ENCODE measurements at places on chromosomes 3 and 15.

- DNase-seq, result no peak
Observed at GRCh38 chr15:82855286-82856100, 46.1 kb downstream of the WHAMM start.

DNA sequence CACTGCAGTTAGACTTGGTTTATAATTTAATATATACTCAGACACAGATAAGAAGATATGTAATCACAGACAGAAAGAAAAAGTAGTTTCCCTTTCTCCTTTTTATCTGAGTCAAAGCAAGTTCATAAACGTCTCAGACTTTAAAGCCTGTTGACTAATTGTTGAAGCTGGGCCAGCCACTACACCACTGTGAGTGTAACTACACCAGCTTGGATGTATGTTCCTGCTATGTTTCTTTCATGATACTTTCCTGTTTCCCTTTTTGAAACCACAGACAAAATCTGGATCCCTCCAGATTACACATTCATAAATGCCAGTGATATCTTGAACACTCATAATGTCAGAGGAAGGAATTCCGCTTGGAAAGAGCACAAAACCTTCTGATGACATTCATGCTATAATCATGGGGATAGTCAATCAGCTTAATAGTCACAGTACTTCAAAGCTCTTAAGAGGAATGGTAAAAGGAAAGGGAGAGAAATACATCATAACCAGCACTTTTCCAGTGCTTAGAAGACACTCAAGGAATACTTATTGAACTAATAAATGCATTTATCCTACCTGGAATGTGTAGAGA is 32.0 kb downstream of the KCNMB2 start:
- no peak for DNase-seq

DNA sequence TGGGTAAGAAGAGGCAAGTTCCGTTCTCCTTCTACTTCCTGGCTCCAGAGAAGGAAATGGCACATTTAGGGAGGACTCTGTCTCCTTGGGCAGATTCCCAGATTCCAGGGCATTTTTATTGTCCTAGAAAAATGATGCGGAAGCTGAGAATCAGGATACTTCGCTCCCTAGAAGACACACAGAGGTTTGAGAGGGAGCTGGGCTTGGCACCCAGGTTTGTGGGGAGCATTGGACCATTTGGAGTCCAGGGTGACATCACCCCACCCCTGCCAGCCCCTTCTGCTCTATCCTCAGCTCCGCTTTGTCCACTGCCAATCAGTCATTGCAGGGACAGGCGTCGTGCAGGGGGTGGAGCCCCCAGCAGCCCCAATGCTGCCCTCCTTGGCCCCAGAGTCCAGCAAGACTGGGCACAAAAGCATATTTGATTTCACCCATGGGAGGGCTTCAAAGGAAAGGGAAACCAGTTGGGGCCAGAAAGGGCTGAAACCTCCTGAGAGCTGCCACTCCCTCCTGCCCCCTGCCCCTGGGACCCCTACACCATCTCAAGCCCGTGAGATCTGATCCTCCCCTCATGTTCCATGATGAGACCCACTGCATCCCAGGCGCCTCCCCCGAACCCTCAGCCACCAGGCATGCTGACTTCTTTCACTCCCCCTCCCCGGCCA is 129.8 kb upstream of the MEF2A start:
- no peak for DNase-seq

DNA sequence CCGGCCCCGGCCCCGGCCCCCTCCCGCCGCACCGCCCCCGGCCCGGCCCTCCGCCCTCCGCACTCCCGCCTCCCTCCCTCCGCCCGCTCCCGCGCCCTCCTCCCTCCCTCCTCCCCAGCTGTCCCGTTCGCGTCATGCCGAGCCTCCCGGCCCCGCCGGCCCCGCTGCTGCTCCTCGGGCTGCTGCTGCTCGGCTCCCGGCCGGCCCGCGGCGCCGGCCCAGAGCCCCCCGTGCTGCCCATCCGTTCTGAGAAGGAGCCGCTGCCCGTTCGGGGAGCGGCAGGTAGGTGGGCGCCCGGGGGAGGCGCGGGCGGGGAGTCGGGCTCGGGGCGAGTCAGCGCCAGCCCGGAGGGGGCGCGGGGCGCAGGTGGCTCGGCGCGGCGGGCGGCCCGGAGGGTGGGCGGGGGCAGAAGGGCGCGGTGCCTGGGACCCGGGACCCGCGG is 352 bp downstream of the CHRD start:
- DNase-seq, result peak; percentile 46

- no peak for DNase-seq
Observed at GRCh38 chr3:83559082-83559481, 1399.7 kb upstream of the CADM2 start.

GRCh38 chr3:133464573-133464972 is 64.7 kb downstream of the BFSP2 start:
- DNase-seq, result no peak

DNA sequence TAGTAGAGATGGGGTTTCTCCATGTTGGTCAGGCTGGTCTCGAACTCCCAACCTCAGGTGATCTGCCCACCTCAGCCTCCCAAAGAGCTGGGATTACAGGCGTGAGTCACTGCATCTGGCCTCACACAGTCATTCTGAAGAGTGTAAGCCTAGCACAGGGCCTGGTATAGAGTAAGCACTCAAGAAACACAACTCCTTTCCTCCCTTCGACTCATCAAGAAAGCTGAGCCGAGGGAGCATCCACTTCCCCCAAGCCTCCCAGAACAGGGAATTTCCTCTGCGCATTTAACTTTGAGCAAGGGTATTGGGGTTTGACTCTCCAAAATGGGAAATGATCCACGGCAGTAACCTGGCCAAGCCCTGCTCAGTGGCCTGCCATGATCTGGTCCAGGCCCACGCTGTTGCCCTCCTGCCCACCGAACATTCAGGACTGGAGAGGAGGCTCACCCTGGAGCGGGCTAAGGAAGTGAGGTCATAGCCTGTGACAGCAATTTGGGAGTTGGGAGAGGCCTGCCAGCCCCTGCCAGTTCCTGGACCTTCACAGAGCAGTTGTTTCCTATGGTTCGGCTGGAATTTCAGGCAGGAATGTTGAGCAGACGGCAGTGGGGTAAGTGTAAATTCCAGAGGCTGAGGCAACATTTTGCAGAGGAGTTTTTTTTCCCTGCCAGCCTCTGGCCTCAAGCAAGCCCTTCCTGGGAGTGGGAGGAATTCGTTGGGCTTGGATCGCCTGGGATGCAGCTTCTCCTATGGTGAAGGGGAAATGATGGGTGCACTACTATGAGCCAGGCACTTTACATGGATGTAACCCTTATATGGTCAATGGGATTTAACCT is 21.2 kb upstream of the SMAD3 start:
- DNase-seq, result no peak

GRCh38 chr15:33309602-33310276 is 1.0 kb upstream of the RYR3 start:
- no peak for DNase-seq

DNA sequence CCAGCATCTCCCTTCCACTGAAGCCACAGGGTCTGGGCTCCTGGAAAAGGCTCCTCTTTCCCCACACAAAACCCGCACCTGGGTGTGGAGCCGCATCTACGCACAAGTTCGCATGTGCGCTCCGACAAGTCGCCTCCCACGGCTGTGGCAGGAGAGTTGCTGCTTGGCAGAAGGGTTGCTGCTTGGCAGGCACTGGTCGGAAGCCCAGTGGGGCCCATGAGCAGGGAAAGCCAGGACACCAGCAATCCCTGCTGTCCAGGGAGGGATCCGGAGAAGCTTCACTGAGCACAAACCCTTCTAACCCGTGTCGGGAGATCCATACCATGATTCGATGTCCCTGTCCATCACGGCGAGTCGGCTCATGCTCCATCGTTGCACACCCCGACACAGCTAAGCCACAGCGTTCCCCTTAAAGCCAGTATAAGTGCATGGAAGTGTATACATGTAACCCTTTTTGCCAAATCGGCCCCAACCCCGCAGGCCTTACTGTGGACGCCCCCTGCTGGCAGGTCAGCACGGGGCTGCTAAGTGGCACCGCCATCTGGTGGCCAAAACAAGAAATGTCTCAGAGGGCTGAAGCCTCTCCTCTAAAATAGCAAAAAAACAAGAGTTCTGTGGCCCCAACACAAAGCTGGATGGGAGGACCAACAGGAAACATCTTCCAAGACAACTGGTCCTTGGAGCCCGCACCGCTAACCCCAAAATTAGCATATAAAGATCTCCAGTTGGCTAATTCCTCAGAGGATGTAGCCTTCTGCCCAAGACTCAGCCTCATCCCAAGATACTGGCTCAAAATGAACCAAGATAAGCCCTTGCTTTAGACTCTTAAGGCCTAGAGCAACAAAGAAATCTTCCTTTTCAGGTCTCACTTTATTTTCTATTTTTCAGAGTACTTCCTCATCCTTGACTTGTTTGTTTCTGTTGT is 8.3 kb downstream of the ANKRD63 start:
- DNase-seq, result peak; percentile 91

GRCh38 chr15:57878573-57878972 is 172.1 kb downstream of the POLR2M start:
- no peak for DNase-seq

GRCh38 chr3:102906818-102907217 is 472.0 kb downstream of the ZPLD1 start:
- no peak for DNase-seq
